ENCODE measurements at places on chromosomes 7 and 10.

DNA sequence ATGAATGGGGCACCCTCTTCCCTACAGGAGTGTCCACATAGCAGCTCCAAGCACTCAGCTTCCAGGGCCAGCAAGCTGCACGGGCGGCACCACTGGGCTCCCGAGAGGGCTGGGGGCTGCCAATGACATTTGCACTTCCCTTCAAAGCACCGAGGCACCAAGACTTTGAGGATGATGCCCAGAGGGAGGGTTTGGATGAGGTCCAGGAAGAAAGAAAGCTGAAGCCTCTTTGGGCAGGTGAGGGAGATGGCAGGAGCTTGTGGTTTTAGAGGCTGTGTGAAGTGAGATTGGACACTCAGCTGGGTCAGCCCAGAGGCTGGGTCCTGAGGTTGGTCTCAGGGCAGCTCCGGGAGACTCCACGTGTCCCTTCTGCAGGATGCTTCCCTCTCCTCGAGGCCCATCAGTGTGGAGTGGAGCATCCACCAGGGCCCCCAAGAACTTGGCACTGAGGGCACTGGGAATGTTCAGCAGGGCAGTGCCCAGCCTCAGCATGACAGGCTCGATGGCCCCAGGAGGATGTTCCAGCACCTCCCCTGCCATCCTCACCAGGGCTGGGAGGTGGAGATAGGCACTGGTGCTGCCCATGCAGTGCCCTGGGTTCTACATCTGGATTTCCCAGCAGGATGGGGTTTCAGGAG is 54.9 kb upstream of the IGFBP3 start:
- DNase-seq: no peak

DNA sequence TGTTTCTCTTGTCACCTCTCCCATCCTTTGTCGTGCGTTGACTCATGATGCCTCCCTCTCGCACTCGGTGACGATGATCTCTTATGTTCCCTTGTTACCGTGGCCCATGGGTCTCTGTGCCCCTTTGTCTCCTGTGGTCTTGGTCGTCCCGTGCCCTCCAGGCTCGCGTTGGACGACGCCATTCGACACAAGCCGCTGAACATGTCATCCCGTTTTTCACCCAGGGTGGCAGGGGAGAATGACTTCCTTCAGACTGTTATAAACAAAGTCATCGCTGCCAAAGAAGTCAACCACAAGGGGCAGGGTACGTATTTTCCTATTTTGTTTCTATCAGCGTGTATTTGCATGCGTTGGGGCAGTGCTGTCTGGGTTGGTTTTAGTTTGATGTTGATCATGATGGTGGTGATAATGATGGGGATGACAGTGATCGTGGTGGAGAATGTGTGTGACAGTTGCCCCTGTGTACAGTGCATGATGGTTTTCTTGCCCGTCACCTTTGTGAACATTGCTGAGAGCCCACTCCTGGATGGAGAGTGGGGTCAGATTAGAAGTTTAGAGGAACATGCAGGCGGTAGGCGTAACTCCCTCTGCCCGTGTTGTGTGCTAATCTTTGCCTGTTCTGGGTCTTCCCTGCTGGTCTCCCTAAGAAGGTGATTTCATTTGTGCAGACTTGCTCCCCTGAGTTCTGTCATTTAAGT is 107.0 kb downstream of the DOCK1 start:
- DNase-seq: no peak

DNA sequence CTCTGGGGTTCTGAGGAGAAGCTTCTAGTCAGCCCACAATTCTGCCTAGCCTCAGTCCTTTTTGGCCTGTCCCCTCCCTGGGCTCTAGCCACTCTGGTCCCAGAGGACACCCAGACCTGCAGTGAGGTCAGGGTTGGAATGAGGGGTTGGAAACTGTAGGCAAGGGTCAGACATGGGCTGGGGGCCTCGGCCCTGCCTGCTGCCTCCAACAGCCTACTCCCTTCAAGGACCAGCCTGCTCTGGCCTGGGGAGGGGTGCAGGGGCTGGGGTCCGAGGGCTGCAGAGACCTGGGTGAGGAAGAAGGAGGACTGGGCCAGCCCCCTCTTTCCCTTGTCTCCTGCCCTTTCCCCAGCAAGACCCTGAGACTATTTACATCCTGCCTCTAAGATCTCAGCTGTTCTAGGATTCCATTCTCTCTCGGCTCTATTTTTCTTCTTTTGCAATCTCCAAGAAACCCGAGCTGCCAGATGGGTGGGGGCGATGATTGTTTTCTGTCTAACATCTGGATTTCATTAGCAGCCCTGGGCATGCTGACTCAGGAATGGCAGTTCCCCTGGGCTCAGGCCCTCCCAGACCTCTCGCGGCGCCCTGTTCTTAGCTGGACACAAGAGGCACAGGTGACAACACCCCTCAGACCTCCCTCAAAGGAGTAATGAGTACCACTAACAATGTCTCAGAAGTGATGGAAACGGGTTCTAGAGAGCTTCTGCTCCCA is 23.1 kb downstream of the ZCCHC24 start:
- no peak for DNase-seq

- no peak for DNase-seq
Observed at GRCh38 chr7:110600956-110601355, 490.0 kb upstream of the LRRN3 start.

- DNase-seq: no peak
Observed at GRCh38 chr7:151104411-151105235, 18.3 kb downstream of the AGAP3 start.

GRCh38 chr7:158166386-158167340 is 421.0 kb downstream of the PTPRN2 start:
- no peak for DNase-seq
